GM20000 (cell line): ENCODE measurements at places on chromosomes 4 and X.

DNA sequence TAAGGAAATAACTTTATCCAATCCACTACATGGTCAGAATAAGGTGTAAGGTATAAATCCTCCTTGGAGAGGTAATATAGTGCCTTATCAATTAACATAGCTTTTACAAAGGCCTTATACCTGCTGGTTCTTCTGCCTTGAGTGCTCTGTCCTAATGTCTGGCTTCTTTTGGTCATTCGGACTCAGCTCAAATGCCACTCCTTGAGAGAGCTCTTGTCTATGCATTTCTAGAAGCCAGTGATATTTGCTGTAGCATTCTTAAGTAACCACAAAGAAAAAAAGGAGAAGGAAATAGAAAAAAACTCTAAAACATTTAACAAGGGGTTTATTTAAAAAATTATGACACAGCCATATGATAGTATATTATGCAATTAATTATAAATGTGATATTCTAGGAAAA, 444.8 kb upstream of the SLIT2 start:
- DNase-seq = no peak

DNA sequence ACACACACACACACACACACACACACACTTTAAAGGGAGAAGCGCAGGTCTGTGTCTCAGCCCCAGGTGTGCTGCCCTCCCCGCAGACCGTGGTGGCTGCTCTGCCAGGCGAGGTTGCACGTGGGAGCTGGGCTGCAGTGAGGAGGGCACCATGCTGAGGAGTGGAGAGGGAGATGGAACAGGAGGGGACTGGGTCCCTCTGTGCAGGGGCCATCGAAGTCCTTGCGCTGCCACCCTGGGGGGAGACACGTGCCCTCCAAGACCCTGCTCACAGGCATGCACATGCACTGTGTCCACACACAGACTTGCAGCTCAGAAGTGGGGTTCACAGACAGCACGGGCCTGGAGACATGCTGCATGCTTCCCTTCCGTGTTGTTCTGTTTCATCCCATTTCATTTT, 65.5 kb upstream of the HGFAC start:
- DNase-seq = no peak

- peak; percentile 33 for DNase-seq
Measured at GRCh38 chr4:77007358-77008230, 58.0 kb downstream of the SEPTIN11 start.

DNA sequence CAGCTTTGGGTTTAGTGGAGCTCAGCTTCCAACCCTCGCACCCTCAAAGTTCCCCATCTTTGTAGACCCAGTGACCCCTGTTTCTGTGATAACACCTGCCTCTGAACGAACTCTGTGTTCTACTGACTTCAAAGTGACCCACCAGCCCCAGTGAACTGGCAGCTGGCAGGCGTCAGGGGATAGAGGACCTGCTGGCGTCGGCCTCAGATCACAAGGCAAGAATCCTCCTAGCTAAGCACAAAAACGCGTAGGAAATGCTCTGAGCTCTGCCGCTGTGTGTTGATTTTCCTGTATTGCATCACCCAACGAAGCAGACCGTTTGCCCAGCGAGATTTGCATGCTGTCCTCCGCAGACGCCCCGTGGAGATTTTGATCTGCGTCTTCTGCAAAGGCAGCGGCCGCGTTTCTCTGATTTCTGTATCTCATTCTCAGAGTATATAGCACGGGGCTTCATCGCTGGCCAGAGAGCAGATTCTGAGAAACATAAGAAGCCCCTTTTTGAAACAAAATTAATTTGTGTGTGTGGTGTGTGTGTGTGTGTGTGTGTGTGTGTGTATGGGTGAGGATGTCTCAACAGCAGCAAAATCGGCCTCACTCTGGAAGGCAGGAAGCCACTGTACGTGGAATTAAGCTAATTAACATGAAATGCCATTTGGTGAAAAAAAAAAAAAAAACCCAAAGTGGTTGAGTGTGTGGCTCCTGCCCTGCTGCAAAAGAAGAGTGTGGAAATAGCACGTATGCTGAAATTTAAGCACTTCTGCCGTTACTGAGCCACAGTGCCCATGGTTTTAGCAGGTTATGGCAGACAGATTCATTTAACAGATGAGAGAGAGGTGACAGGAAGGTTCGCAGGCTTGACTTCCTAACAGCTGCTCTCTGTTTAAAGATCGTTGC, 29.2 kb upstream of the ASMTL start:
- peak; percentile 69 for DNase-seq

GRCh38 chrX:68588602-68589371, 58.7 kb upstream of the STARD8 start:
- DNase-seq = no peak

GRCh38 chrX:421646-422391, 35.1 kb upstream of the PPP2R3B start:
- no peak for DNase-seq

- DNase-seq = no peak
Measured at GRCh38 chr4:109472343-109472761, 38.7 kb downstream of the SEC24B start.

- DNase-seq = no peak
Measured at GRCh38 chr4:136113921-136114320, 1418.4 kb downstream of the PCDH18 start.

- no peak for DNase-seq
Measured at GRCh38 chr4:7344636-7345155, 90.0 kb downstream of the PSAPL1 start.

DNA sequence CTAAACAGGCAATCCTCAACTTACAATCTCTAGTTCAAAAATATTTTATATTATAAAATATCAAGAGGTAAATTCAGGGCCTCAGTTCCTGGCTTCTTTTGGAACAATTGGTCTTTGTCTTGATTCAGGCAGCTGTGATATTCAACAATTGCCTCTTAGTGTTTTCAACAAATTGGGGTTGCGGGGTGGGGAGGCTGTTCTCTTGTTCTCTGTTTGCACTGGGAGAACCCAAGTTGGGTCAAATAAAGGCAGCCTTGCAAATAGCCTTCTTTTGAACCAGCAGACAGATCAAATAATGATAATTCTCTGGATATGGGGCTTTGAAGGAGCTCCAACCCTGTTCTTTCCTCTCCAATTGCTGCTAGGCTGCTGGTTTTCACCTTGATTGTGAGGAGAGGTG, 142.5 kb downstream of the COL4A5 start:
- DNase-seq = no peak

DNA sequence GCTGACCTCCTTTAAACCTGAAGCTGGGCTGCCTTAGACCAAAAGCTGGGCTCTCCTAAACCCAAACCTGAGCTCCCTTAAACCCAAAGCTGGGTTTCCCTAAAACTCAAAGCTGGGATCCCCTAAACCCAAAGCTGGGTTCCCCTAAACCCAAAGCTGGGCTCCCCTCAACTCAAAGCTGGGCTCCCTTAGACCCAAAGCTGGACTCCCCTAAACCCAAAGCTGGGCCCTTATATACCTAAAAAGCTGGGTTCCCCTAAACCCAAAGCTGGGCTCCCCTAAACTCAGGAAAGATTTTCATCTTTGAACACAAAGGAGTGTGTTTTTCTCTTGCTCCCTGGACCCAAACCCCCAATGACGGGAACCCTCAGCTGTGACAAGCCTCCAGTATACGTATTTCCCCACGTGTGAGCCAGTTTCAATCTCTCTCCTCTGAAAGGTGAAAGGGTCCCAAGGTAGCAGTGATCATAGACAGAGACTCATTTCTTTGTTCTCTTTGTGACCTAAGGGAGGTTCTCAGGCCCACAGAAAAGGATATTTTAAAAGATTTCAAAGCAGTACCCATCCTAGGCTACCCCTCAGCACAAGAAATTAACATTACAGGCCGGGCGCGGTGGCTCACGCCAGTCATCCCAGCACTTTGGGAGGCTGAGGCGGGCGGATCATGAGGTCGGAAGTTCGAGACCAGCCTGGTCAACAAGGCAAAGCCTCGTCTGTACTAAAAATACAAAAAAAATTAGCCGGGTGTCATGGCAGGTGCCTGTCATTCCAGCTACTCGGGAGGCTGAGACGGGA, 31.3 kb upstream of the ASMTL start:
- peak; percentile 74 for DNase-seq

DNA sequence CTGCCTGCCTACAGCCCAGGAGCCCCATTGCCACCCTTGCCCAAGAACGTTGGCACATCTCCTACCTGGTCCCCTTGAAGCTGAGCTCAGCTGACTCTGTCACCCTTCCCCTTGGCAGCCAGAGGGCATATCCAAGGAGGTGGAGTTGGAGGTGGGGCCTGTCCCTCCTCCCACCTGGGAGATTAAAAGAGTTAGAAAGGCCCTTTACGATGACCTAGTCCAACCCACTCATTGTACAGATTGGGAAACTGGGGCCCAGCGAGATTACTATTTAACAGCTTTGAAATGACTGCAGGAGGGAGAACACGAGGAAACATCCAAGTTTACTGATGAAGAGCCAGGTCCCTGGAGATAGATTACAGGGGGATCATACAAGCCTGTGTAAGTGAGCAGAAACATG, at the start of gene P2RY4:
P2RY4 (minus strand) TSS at position 101 of the 400 bp plus-strand sequence. CDS start 580 bp downstream, outside the sequence.
- DNase-seq = no peak

- peak; percentile 2 for DNase-seq
Measured at GRCh38 chrX:79412972-79413371, 45.8 kb upstream of the ITM2A start.

DNA sequence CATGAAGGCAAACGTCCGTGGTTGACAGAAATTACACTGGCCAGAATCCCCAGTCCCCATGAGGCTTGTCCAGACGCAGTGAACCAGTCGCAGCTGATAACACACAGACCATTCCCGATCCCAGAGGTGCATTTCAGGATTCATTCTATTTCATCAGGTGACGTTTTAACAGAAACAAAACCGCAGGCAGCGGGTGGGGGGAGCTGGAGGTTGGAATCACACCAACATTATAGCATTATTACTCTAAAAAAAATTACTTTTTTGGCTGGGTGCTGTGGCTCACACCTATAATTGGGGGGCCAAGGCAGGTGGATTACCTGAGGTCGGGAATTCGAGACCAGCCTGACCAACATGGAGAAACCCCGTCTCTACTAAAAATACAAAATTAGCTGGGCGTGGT, 25.2 kb downstream of the NOP14 start:
- no peak for DNase-seq

DNA sequence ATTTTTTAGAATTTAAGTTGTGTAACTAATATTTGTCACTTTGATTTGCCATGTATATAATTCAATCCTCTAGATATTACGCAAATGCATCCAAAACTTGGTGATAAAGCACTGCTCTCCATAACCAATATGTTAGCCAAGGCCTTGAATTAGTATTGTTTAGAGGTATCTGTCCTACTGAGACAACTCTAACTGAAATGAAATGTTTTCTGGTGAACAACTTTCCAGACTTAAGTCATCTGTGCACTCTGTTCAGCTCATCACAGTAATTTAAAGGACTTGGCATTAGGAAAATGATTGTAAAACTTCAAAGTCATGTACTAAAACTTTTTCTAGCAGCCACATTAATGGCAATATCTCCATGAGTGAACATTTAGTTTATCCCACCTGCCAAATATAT, 73.1 kb downstream of the HPGD start:
- DNase-seq = no peak

DNA sequence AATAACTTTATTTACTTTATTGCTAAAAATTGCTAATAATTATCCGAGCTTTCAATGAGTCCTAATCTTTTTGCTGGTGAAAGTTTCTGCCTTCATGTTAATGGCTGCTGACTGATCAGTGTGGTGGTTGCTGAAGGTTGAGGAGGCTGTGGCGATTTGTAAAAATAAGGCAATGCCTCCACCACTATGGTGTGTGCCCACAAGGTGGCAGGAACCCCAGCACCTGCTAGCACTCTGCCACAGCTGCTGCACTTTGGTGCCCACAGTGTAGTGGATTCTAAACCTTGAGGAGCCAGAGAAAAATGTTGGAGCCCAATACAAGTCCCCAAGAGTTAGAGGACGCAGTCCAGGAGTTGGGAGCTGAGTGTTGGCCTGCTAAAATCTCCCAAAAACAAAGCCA, 1237.1 kb downstream of the PCDH19 start:
- no peak for DNase-seq

DNA sequence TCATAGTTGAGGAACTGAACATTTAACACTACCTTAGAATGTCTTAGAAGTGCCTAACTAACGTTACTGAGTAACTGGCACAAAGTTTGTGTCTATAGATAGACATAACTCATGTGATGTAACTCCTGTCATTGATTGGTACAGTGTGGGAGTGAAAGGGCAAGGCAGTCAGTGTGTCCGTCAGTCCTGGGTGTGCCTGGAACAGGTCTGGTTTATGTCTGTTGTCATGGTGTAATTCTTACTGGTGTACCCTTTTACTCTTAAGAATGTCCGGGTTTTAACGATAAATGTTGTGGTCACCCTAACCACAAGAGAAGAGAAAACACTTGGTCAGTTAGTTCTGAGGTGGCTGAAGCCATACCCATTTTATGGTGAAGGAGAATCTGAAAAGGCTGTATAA, 93.1 kb upstream of the ESX1 start:
- DNase-seq = no peak

DNA sequence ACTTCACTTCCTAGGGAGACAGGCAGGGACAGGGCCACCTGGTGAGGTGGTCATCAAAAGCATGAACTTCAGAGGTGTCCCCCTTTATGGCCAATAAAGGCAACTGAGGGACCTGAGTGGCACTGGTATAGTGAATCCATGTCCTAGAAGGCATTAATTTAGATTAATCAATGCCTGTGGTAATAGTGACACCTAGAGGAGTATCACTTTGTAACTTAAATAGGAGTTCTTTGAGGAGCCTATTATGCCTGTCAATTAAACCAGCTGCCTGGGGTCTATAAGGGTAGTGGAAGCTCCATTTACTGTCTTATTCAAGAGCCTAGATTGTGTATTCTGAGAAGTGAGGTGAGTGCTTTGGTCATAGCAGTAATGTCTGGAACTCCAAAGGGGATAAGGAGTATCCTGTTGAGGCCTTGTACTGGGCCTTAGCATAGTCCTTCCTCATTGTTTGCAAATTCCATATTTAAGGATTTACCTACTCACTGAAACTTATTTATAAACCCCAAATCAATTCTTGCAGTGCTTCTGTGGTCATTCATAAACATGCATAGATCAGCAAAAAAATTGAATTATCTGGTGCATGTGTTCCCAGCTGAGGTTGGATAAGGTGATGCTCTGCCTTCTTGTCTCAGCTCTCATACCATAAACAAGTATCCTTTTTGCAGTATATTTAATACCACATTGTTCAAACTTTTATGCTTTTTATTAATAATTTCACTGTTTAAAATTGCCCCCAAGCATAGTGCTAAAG, 213.8 kb upstream of the RADX start:
- peak; percentile 1 for DNase-seq

GRCh38 chr4:58734030-58734674, 1624.0 kb upstream of the IGFBP7 start:
- DNase-seq = no peak

- no peak for DNase-seq
Measured at GRCh38 chr4:126583509-126583908, 1049.2 kb upstream of the INTU start.

DNA sequence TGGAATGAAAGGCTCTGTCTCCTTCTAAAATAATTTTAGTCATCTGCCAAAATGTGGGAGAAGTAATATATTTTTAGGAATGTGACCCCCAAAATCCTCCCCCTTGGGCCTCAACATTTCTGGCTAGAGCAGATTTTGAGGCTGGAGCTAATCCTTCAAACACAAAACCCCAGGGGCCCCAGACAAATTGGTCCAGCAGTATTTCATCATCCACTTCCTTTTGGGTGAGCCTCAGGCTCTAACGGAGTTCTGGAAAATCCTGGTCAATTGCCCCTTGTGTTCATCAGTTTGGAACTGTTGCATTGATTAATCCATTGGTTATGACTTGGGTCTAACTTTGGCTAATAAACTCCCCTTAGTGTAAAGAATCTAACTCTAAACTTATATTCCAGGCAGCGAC, 67.4 kb upstream of the PCDH19 start:
- DNase-seq = no peak
